ENCODE measurements at places on chromosomes 6 and 20. TPM values are rescaled to one million over a fixed set of nuclear protein-coding genes. Genes with fewer than 3 reads are reported as not detected.

The NHLRC1 gene
- total RNA-seq: 1.1 TPM

GRCh38 chr6:132530293-132530974 lies 7.6 kb upstream of the TAAR9 start:
- no peak for DNase-seq
- H3K36me3 ChIP-seq: no peaks in the 10 kb centered on the region
- peaks cover 3% of the 10 kb centered on the region for H3K27me3 ChIP-seq
- no peak overlapping the region for H3K27ac ChIP-seq
- H3K4me3 ChIP-seq: peak overlapping the region; percentile 48

The COL9A1 gene
- not detected for total RNA-seq

The PRR18 gene
- total RNA-seq: 0.30 TPM

The LBP gene
- not detected for total RNA-seq

The ADGRG6 gene
- total RNA-seq: 16.2 TPM

Data from spleen (tissue), 13 donors.